ENCODE measurements at places on chromosomes 5 and 9.
A peak's percentile ranks its signal among the peaks of the same experiment; 100 is the strongest.

- DNase-seq, result no peak
Observed at GRCh38 chr9:137136881-137137607, 1.9 kb upstream of the GRIN1 start.

DNA sequence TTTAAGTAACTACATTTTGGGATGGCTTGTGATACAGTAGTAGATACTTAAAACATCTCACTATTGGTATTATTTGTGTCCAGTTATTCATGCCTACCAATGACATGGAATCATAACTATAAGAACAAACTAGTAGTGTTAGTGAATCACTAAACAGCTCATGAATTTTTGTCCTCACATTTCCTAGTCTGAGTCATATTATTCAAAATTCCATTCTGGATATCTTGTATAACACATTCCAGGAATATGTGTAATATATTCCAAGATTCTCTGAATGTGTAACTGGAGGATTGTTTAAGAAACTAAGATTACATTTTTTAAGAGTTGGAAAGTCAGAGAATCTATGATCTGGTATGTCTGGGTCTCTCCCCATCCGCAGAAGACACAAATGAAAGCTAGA, 565.3 kb upstream of the ZNF608 start:
- DNase-seq, result peak; percentile 56

- DNase-seq, result no peak
Observed at GRCh38 chr9:4812858-4813257, 20.1 kb downstream of the RCL1 start.

DNA sequence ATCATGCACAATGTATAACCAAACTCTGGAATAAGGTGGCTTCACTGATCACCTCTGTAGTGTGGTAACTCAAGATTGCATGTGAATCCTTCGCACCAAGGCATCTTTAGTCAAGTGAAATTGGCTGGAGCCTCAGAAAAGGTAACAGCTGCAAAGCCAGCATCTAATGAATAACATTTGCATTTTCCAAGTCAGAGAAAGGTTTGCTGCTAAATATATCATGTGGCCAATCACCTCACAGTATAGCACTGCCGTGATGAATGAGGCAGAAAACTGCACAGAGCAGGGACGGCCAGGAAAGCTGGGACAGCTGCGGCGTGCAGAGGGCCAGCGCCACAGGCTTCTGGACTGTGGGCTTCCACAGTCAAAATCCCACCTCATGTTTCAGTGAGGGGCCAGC, 18.5 kb downstream of the MRPS27 start:
- DNase-seq, result no peak

DNA sequence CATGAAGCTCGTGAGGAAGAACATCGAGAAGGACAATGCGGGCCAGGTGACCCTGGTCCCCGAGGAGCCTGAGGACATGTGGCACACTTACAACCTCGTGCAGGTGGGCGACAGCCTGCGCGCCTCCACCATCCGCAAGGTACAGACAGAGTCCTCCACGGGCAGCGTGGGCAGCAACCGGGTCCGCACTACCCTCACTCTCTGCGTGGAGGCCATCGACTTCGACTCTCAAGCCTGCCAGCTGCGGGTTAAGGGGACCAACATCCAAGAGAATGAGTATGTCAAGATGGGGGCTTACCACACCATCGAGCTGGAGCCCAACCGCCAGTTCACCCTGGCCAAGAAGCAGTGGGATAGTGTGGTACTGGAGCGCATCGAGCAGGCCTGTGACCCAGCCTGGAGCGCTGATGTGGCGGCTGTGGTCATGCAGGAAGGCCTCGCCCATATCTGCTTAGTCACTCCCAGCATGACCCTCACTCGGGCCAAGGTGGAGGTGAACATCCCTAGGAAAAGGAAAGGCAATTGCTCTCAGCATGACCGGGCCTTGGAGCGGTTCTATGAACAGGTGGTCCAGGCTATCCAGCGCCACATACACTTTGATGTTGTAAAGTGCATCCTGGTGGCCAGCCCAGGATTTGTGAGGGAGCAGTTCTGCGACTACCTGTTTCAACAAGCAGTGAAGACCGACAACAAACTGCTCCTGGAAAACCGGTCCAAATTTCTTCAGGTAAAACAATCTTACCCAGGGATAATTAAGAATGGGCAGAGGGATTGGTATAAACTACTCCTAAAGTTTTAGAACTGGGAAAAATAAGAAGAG, 12.9 kb downstream of the ITGA1 start:
- no peak for DNase-seq

- peak; percentile 62 for DNase-seq
Observed at GRCh38 chr9:69412741-69413150, 87.7 kb downstream of the ENTREP1 start.

GRCh38 chr9:130528674-130529073, 50.7 kb upstream of the FUBP3 start:
- no peak for DNase-seq

DNA sequence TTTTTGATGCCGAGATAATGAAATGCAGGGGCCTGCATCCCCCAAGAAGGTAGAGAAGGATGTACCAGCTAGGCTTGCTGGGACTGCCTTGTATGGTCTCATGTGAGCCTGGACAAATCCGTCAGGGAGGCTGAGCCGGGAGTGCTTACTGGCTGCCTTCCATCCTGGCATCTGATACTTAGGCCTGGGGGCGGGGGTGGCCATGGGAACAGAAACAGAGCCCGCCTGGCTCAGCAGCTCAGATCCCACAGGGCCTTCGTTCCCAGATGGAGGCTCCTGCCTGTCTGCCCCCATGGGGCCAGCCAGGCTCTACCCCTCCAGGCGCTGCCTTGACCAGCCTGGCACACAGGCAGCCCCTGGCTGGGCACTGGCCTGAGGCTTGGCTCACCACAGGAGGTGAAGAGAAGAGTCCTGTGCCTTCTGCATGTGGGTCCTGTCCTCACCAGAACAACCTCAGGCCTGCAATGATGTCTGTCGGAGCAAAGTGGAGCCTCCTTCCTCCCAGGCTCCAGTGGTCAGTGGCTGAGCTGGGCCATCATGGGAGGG, 10.5 kb upstream of the SPATA31E1 start:
- DNase-seq, result no peak

DNA sequence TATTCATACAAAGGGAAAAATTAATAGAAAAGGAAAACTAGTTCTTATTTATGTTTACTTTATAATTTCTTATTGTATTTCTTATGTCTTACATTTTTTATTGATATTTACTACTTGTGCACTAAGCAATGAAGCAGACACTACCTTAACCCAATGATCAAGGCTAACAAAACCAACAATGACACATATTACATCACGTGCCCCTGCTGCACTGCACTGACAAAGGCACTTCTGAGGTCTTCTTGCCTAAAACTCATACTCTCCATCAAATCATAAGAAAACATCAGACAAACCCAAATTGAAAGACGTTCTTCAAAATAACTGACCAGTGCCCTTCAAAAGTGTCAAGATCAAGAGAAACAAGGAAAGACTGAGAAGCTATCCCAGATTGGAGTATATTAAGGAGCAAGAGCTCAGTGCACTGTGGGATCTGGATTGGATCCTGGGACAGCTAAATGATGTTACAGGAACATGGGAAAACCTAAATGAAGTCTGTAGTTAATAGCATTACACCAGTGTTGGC, 230.9 kb downstream of the AUH start:
- DNase-seq, result no peak

- no peak for DNase-seq
Observed at GRCh38 chr9:138072161-138072842, 194.7 kb downstream of the CACNA1B start.

DNA sequence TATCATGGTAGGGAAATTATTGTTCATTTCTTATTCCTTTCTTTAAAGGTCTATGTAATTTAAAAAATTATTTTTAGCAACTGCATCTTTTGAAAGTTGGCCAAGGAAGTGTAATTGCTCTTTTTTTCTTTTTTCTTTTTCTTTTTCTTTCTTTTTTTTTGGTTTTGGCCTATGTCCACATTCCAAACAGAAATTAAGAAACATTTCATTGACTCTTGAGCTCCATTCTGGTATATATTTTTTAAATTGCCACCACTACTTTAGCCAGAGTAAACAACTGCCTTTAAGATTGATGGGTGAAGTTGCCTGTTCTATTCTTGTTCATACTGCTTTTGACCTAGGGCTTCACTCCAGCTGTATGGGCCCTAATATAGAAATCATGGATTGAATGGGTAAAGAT, 75.8 kb upstream of the TMEM171 start:
- DNase-seq, result no peak

DNA sequence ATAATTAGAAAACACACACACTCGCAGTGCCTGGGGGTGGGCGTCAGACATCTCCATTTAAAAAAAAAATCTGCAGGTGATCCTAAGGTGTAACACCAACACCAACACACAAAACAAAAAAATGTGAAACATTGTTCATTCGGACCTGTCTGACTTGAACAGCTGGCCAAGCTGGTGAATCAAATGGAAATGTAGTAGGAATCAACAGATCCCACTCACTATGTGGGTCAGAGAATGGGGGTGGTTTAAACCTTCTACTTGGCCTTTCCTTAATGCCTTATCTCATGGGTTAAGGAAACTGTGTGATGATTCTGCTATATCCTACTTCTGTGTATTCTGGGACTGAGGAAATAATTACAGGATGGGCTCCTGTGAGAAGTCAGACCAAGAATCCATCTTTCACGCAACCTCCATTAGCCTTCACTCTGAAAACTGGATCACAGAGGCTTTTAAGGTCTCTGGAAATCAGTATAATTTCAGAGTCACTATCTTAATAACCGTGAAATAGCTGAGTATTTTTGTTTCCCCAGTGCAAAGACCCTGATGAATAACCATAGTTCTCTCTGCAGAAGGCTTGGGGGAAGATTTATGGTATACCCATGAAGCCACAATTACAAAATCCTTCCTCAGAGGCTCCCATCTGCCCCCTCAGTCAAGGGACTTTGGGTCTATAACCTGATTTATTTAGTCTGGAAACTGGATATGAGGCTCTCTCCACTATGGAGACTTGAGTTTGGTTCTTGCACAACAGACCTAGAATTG, 17.2 kb upstream of the MCCC2 start:
- DNase-seq, result no peak

- DNase-seq, result no peak
Observed at GRCh38 chr9:133003071-133003461, 24.6 kb downstream of the GFI1B start.

GRCh38 chr5:177232358-177232757, 71.2 kb downstream of the RAB24 start:
- DNase-seq, result no peak

DNA sequence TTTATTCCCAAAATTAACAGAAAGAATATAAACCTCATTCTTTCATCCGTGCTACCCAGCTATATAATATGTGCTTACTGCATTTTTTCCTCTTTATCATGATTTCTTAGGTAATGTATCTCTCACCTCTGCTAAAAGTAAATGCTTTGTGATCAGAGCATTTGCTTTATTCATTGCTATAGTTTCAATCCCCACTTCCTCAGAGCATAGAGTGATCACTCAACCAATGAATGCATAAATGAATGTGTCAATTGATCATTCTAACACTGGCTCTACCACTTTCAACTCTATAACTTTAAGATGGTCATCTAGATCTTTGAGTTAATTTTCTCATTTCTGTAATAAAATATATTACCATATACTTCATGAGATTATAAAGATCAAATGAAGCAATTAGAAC, 719.2 kb downstream of the CETN3 start:
- no peak for DNase-seq

DNA sequence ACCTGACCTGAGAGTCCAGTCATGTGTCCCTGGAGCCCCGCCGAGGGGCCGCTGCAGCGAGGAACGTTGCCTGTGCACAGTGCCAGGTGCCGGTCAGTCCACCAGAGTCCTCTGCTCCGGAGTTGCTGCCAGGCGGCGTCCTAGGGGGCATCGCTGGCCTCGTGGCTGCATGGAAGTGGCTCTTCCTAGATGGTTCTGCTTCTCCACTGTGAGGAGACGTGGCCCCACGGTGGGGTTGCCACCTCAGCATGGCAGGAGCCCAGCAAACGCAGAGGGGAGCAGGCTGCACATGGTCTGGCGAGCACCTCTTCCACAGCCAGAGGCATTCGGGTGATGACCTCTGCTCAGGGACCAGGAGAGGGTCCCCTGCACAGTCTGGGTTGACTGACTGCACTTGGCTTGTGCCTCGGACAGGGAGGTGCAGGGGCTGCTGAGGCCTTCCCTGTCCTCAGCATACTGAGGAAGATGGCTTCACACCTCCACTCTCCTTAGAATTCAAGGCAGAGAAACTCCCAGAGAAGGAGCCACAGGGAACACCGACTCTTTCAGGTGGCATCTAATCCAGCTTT, 25.9 kb upstream of the POMT1 start:
- DNase-seq, result no peak

- DNase-seq, result no peak
Observed at GRCh38 chr9:132037458-132037857, 42.2 kb downstream of the MED27 start.

DNA sequence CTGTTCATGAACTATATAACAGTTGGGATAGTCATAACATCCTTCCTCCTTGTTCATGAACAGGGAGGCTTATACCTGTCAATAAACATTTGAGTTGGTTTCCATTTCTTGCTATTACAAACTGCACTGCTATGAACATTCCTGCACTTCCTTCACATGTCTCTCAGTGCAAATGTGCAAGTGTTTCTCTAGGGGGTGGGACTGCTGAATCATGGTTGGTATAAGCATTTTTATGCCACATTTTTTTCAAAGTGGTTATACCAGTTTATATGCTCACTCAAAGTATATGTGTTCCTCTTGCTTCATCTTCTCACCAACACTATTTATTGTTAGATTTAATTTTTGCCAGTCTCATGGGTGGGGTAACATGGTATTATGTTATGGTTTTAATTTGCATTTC, 25.8 kb upstream of the TPD52L3 start:
- no peak for DNase-seq

GRCh38 chr5:171520300-171521174, 101.1 kb downstream of the FGF18 start:
- DNase-seq, result peak; percentile 34

GRCh38 chr9:116274293-116274692, 120.7 kb downstream of the PAPPA start:
- DNase-seq, result no peak

- no peak for DNase-seq
Observed at GRCh38 chr5:39783756-39784421, 359.1 kb upstream of the DAB2 start.

- no peak for DNase-seq
Observed at GRCh38 chr5:86918246-86918645, 300.5 kb downstream of the COX7C start.

DNA sequence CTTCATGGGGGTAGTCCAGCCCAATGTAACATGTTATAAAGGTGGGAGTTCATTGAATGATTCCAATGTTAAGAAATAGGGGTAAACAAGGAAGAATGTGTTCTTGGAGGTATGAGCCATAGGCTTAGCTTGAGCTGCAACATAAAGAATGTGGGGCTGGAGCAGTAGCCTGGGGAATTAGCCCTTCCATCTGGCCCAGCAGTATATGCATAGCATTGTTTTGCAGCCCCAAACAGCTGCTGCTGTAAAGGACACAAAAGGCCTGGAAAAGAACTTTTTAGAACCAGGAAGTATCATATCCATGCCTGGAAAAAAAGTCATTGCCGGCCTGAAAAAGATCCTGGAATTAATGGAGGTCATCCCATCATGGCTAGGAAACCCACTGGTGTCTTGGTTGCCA, 55.8 kb upstream of the SMARCA2 start:
- no peak for DNase-seq

- DNase-seq, result no peak
Observed at GRCh38 chr5:61010467-61011454, 65.8 kb downstream of the NDUFAF2 start.

GRCh38 chr9:121082075-121082474, 7.3 kb downstream of the CNTRL start:
- no peak for DNase-seq
